ENCODE measurements at places on chromosomes 13 and 19.

GRCh38 chr13:74675182-74675581 lies 541.0 kb upstream of the KLF12 start:
- DNase-seq, result no peak

DNA sequence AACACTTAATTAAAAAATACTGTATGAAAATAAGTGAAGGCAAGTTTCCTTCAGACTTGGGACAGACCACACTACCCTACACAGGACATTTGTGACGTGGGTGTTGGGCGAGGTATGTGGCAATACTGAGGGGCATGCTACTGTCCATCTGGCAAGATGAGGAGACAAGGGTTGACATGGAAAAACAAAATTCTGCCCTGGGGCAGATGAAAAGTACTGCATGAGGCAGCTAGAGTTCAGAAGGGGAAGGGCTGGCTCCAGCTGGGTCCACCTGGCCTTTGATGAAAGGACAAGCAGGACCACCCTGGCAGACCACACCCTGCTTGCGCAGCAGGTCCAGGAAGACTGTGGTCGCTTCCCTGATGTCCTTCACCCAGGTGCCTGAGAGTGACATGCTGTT lies 43.2 kb downstream of the LATS2 start:
- DNase-seq, result no peak

GRCh38 chr19:53511933-53512374 lies 26.0 kb upstream of the ZNF331 start:
- peak; percentile 58 for DNase-seq

DNA sequence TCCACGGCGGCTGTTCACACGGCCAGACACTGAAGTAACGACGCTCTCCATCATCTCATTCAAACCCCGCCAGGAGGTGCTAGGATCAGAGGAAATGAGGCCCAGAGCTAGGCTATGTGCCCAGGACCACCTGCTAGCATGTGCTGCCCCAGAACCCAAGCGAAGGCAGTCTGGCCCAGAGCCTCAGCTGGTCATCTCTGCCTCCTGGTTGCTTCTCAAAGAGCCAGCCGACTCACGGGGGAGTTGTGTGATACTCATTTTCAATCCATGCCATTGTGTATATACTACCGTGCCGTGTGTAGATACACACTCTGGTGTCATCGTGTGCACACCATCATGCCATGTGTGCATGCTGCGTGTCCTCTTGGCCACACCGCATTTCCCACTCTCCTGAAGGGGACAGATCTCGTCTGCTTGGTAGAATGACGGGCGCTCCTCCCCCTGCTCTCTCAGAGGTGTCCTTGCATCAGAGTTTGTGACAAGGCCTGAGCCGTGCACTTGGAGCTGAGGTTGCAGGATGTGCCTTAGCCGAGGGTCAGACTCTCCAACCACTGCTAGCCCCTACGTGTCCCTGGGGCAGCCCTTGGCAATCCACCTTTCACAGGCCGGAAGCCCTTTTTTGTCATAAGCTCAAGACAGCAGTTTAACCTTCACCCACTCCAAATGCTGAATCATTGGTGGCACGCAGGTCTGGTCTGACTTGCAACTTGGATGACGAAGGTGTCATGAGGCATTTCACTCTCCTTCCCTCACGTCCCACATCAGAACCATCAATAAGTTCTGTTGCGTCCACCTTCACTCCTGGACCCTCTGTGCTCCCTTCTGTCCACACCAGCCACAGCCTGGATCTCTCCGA lies 130.4 kb downstream of the CRYL1 start:
- DNase-seq, result no peak

DNA sequence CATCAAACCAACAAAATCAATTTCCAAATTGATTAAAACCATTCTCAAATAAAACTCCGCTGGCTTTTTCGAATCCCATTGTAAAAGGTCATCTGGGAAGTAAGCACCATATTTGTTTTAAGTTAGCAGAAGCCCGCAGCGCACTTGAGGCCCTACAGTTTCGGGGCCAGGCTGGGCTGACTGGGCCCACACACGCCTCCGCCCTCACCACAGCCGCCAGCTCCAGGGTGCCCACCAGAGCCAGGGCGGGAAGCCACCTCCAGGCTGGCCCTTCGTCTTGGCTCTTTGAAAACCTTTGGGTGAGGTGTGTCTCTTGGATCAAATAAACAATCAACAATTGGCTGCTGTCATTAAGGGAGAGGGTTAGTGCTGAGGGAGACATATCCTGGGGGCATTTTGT lies 133.3 kb downstream of the SOX1 start:
- DNase-seq, result no peak

- no peak for DNase-seq
Observed at GRCh38 chr13:71524613-71525304, 342.2 kb downstream of the DACH1 start.

DNA sequence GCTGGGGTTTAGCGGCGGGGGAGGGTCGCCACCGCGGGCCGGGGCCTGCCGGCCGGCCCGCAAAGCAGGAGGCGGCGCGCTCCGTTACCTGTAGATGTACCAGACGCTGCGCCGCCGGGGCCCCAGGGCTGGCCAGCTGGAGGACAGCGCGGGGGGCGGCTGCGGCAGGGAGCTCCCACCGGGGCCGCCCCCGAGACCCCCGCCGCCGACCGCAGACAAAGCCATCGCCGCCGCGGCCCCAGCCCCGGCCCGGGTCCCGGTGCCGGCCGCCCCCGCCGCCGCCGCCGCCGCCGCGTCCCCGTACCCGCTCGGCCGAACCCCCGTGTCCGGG lies 24.8 kb downstream of the SHANK1 start:
- no peak for DNase-seq

DNA sequence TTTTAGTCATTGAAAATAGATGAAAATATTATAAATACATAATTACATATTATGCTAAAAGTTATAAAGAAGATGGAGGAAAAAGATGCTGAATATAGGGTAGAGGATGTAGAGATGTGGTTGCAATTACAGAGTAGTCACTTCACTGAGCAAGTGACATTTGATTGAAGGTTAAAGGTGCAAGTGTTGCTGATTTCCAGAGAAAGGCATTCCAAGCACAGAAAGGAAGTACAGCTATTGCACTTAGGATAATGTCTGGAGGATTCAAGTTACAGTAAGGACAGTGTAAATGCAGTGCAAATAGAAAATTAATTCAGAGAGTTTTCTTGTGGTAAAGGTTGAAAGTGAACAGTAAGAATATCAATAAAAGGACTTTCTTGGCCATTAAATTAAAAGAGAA lies 1721.8 kb downstream of the PCDH9 start:
- DNase-seq, result no peak

GRCh38 chr19:29187676-29188075 lies 25.3 kb downstream of the UQCRFS1 start:
- no peak for DNase-seq

DNA sequence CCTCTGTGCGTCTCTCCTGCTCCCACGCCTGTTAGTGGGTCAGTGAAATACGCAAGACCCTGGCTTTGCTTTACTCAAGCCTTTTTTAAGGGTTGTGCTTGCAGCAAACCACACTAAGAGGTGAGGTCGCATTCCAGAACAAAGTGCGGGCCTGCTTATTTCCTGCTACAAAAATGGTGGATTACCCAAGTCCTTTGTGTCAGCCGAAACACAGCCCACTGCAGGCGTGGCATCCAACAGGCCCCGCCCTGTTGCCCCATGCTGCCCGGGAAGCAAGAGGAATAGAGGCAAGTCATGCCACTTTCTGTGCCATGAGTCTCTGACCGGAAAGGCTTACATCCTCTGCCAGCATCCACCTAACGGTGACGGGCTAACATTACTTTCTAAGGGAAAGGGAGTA lies 7.7 kb upstream of the IRS2 start:
- DNase-seq, result no peak

DNA sequence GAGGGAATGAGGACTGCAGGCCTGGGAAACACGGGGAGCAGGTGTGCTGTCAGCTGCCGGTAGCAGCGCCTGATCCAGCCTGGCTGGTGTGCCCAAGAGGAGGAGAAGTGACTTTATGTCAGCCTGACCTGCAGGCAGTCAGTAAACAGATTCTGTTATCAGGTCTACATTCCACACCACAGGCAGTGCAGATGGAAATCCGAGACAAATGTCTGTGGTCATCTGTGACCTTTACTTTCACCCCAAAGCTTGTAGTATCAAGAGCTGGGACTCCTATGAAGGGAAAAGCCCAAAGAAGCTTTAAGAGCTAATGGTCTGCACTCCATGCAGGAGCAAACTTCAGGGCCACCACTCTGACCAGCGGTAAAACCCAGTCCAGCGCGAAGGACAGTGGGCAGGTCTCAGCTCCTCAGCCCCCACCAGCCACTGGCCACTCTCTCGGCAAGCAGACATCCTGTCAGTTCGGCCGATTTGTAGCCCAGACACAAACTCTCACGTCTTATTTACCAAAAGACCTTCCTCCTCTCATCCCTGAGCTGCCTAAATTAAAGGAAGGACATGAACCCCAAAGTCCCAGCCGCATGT lies 7.7 kb downstream of the EPS15L1 start:
- no peak for DNase-seq

GRCh38 chr13:67133476-67133875 lies 96.7 kb downstream of the PCDH9 start:
- DNase-seq, result no peak

DNA sequence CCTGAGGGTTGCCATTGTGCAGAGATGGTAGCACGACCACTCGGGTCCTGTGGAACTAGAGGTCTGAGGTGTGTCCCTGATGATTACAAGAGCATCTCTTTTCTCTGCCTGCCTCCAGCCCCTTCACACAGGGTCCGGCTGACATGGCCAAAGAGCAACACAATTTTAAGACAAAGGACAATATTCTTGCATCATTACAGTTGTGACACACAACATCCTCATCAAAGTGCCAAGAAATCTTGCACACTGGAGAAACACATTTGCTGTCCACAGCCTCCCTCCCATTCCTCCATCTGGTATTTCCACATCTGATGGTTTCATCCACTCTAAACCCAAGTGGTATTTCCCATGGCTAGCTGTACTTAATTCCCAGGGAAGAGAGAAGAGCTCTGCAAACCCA lies 12.8 kb downstream of the COL4A1 start:
- DNase-seq, result no peak

DNA sequence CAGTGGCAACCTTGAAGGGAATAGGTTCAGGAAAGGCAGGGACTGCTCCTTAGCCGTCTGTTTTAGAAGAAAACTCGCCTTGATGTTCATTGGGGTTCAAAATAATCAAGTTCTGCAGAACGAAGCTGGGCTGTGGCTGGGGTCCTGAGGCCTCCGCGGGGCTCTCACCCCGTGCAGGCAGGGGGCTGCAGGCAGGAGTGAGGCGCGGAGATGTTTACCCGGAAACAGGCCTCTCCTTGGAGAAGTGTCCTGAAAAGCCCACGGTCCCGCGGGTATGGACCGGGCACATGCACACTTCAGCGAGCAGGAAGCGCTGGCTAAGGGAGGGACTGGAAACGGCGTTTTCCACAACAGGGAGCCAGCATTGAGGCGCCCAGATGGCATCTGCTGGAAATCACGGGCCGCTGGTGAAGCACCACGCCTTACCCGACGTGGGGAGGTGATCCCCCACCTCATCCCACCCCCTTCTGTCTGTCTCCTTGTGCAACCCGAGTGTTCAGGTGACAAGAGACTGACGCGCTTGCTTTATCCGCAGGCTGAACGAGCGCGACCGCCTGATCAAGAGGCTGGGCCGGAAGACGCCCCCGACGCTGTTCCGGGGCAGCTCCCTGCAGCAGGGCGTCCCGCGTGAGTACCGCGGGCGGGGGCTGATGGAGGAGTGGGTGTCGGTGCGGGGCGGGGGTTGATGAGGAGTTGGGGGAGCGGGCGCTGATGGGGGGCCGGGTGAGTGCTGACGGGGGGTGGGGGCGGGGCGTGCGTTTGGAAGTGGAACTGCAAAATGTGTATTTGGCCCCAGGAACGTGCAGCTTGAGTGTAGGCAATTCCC lies 39.6 kb downstream of the SHISA2 start:
- DNase-seq, result peak; percentile 52

DNA sequence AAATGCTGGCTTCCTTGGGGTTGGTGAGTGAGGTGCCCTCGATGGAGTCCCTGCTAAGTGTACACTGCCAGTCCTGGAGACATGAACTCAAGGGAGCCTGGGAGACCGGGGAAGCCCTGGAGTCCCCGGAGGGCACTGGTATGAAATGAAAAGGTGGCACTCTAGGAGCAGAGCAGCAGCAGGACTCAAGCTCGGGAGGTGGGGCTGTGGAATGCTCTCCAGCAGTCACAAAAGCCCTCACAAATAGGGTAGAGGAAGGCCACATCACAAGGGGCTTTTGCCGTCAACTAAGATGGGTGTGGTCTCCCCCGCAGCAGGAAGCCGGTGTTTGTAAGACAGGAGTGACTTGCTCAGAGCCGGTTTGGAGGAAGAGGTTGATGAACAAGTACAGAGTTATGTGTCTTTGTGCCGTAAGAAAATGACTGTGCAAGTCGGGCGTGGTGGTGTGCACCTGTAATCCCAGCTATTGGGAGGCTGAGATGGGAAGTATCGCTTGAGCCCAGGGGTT lies 19.3 kb downstream of the CCNE1 start:
- peak; percentile 50 for DNase-seq

- DNase-seq, result no peak
Observed at GRCh38 chr13:48004201-48004600, 3.1 kb upstream of the SUCLA2 start.

GRCh38 chr19:32921624-32922023 lies 50.1 kb downstream of the CEP89 start:
- peak; percentile 10 for DNase-seq

DNA sequence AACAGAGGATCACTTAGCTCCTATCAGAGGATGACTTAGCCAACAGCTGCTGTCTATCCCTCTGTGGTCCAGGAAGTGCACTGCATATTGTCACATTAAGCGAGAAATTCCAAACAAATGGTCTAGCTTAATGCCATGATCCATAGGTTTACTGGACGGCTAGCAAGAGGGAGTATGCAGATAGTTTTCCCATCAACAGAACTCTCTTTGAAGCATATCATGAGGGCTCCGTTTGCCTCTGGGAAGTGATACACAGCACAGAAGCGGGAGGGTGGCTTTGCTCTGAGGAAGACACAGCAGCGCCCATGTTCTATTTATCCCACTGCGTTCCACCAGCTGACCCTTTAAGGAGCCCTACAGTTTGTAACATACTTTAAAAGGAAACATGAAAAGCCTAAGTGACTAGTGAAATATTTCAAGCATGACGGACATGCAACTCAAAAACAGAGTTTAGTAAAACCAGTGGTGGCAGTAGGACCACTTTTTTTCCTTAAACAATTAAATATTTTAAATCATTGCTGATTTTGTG lies 52.7 kb downstream of the COL4A1 start:
- no peak for DNase-seq

GRCh38 chr19:5908773-5909442 lies 4.2 kb downstream of the VMAC start:
- DNase-seq, result no peak

DNA sequence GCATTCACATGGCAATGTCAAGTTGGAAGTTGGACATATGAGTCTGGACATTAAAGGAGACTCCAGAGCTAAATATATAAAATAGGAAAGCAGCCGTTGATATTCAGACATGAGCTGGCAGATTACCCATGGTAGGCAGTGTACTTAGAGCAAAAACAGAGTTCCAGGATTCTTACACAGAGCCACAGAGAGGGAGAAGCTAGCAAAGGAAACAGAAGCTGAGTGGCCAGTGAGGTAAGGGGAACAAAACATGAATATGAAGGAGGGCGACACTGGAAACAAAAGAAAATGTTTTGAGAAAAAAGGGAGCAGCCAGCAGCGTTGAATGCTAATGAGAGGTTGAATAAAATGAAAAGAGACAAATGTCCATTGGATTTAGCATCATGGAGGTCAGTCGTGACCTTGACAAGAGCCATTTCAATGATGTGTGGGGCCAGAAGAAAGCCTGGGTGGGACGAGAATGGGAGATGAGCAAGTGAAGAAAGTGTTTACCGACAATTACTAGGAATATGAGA lies 198.4 kb downstream of the POU4F1 start:
- no peak for DNase-seq
